ENCODE measurements at places on chromosomes 3 and 15.
A peak's percentile ranks its signal among the peaks of the same experiment; 100 is the strongest.

- DNase-seq, result no peak
These were observed 237.3 kb downstream of the CHST2 start for GRCh38 chr3:143356839-143357238.

- DNase-seq, result no peak
These were observed 916 bp downstream of the IL17RD start for GRCh38 chr3:57164217-57164656.

- DNase-seq, result peak; percentile 3
These were observed 124.8 kb downstream of the SV2B start for GRCh38 chr15:91224755-91225380.

GRCh38 chr3:107690522-107691138 lies 167.9 kb downstream of the BBX start:
- DNase-seq, result peak; percentile 44

DNA sequence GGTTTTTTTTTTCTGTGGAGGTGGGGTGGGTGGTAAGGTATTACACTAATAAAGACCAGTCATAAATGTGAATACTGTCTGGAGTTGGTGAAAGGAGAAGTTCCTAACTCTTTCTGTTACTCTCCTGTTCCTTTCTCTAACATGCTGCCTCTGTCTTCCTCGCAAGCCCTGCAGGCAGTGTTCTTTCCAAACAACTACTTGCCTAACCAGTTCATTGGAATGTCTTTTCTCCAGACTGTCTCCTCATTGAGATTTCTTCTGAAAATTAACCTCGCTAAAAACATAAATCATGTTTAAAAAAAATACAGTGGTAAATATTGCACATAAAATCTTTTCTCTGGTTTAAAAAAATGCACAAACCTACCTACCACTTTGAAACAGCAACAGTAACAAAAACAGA lies 135.2 kb downstream of the TP63 start:
- DNase-seq, result no peak

- DNase-seq, result peak; percentile 23
These were observed 299.8 kb upstream of the EPHA3 start for GRCh38 chr3:88807491-88808105.

Data from stromal cell of bone marrow (primary cell).